ENCODE measurements at places on chromosomes 2 and 18.

DNA sequence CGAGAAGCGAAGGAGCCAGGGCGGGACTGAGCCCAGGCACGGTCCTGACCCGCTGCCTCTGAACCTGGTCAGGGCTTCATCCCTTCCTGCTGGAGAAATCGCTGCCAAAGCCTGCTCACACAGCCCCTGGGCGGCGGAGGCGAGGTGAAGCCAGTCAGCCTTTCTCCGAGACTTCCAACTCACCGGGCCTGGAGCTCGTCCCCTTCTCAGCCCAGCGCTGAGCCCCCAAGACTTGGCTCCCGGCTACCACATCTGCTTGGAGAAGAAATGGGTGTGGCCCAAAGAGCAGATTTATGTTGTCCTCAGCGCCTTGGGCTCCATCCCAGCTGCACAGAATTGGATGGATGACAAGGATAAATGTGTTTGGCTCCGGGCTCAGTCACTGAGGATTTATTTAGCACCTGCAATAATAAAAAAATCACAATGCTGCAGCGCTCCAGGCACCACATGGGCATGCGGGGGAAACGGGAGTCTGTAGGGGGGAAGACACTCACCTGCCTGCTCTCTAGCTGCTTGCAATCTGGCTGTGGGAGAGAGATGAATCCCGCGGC, 64.9 kb downstream of the ACTR2 start:
- no peak for DNase-seq

DNA sequence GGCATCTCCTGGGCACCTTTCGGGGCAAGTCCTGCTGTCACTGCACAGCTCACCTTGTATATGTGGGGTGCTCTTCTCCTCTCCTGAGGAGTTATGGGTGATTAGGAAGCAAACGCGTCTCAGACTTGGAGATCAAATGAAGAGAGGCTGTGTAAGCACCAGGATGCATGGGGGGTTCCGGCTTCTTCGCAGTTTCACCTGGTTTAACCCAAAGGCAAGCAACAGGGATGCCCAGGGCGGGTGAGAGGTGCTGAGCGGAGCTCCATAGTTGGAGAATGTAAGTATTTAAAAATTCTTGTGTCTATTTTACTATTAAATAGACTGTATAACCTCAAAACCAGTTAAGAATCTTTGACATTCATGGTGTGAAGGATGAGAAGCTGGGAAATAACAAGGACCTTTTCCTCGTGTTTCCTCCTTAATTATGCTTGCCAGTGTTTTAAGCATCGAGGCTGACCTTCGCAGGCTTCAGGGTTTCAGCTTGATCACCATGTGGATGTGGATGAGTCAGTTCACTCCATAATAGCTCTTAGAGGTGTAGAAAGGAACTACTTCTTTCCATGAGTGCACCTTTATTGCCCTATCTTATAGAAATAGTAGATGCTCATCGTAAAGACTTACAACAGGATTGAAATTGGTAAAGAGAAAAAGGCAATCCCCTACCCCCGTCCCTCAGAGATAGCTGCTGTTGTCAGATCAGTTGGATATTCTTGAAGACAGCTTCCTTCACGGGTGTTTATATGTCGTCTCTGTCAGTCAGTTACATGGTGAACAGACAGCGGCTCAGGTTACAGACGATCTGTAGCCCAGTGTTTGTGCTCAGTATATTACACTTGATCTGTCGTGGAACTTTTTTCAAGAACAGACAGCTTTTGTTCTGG, 201.1 kb downstream of the AGAP1 start:
- no peak for DNase-seq

DNA sequence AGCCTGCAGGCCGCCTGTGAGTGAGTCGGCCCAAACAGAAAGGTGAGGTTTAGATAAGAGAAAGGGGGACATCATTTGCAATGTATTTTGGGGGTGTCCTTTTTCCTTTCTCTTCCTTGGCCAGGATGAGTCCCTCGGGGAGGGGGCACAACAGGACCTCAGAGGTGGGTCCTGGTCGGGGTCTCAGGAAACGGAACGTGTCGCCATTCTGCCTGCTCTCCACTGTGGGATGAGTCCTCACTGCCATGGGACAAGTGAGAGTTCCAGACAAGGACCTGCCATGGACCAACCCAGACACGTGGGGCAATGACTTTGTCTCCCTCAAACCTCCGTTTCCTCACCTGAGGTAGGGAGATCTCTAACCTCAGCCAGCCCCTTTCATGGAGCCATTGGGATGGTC, 67.9 kb upstream of the TAF1B start:
- no peak for DNase-seq

DNA sequence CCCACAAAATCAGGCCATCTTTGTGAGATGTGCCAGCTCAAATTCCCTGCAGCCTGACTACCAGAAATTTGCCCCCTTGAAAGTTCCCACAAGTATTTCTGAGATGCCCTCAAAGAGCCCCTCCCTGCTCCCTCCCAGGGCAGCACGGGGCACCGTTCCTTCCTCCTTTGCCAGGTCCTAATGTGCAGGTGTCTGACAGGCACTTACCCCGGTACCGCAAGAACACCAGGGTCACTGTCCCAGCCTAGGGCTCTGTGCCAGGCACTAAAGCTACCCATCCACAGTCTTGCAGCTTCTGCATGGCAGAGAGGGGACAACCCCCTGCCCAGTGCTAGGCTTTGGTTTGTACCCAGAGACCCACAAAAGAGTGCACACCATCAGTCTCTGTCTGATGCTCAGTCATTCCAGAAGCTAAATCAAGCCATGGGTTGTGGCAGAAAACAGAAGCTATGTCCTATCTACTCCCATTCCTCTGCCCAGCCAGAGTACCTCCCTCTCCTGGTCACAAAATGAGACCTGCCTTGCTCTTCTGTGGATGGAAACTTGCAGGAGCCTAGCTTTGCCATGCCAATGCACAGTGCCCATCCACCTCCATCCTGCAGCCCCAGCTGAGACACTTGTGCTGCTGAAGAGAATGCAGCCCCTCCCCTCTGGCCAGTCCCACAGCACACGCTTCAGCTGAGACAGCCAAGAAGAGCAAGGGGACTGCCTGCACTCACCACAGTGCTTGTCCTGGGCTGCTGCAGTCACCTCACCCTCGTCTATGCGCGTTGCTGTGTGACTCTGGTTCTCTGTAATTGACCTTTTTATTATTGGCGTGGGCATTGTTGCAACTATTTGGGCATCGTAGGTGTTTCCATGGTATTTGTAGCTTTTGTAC, 48.7 kb downstream of the INPP5D start:
- DNase-seq, result no peak

GRCh38 chr2:112985090-112985489, 7.3 kb downstream of the IL36G start:
- no peak for DNase-seq

DNA sequence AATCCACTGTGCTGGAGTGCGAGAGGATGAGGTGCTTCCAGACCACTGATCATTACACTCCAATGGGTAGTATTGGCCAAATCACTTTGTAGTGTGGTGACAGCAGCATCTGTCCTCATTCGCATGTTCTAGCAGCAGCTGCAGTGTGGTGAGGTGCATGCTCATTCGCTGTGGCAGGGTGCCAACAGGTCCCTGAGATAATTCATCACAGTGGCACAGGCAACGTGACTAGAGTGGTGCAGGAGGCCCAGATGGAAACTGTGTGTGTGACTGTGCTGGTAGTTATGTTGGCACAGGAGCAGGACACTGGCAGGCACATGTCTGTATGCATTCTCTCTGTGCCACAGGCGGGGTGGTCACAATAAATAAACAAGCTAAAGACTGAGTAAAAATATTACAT, 329.5 kb upstream of the SYT4 start:
- no peak for DNase-seq

- DNase-seq, result no peak
These were observed 544.0 kb upstream of the FAM98A start for GRCh38 chr2:34143149-34143548.

- no peak for DNase-seq
These were observed 173.3 kb upstream of the ERBB4 start for GRCh38 chr2:212711856-212712255.

DNA sequence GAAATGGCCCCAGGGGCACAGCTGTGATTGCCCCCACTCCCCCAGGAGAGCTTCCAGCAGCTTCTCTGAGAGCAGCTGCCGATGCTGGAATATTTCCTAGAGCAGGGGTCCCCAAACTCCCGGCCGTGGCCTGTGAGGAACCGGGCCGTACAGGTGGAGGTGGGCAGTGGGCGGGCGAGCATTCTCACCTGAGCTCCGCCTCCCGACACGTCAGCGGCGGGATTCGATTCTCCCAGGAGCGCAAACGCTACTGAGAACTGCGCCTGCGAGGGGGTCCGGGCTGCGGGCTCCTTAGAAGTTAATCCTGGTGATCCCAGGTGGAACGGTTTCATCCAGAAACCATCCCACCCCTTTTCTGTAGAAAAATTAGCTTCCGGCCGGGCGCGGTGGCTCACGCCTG, 69.1 kb upstream of the PXDN start:
- no peak for DNase-seq

DNA sequence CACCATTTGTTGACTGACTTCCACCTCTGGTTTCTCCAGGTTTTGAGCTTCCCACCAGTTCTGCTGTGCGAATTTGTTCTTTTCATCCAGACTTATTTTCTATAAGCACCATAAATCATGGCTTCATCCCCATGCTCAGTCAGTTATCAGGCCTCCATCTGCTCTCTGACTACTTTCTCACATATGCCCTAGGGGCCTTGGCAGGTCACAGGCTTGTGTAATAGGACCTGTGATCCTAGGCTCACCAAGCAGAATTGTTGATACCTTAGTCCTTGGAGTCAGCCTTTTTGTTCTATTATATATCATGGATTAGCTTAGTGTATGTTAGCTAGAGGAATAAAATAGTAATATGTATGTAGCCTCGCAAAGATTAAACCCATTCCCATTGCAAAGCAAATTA, 284.2 kb upstream of the TANK start:
- DNase-seq, result no peak

GRCh38 chr2:196980473-196980872, 54.0 kb upstream of the PGAP1 start:
- DNase-seq, result no peak

DNA sequence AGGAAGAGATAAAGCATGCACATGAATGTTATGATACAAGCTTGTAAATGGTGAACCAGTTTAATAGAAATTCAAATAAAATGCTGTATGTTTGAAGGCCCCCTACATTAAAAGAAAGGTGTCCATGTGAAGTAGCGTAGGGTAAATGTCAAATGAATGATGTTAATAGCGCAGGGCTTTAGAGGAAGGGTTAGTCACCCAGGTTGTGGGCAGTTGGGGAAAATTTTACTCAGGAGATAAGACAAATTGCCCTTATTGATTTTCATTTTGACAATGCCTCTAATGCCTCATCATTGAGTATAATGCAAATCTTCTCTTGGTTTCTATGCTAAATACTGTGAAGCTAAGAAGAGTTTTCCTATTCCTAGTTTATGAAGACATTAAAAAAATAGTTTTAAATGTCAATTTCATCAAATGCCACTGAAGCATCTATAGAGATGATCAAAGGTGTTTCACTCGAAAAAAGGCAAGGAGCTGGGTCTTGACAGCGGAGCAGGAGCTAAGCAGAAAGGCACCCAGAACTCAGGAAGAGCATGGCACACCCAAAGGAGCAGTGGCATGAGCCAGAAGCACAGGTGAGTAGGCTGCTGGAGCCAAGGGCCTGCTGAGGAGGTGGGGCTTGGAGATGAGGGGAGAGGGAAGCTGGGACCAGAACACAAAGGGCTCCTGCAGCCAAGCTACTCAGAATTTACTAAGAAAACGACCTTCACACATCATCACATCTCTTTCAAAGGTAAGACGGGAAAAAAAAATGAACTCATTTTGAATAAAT, 129.3 kb upstream of the ACKR3 start:
- no peak for DNase-seq

DNA sequence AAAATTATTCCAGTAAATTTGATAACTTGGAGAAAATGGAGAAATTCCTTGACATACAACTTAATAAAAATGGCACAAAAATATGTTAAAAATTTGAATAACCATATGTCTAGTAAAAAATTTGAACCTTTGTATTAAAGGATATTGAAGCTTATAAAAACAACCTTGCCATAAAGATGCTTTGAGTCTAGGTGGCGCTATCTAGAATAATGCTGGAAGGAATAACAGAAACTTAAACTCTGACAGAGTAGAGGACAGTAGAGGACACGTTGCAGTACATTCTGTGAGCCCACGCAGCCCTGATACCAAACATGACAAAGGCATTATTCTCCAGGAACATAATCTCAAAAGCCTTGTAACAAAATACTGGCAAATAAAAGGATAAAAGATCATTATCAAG, 44.7 kb upstream of the ALKAL2 start:
- no peak for DNase-seq

All from stimulated activated CD4-positive, alpha-beta T cell treated with anti-CD3 and anti-CD28 coated beads, Interleukin-12 subunit alpha, Interleukin-12 subunit beta, amount 100 ng/mL, for 4 hours (primary cell).